HEK293T (cell line): ENCODE measurements at places on chromosomes 2 and 18.

DNA sequence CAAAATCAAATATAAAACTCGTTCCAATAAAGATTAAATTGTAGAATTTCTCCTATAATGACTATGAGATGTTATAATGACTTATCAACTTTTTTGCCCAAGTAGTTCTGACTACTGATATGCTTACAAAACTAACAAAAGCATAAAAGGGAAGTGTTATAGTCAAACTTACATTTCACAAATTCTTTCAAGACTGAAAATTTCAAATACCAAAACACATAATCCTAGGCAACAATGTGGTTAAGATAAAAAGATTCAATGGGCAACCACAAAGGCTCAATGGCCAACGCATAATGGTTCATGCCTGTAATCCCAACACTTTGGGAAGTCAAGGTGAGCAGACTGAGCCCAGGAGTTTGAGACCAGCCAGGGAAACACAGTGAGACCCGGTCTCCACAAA lies 135.7 kb downstream of the USP34 start:
- no peak for DNase-seq

DNA sequence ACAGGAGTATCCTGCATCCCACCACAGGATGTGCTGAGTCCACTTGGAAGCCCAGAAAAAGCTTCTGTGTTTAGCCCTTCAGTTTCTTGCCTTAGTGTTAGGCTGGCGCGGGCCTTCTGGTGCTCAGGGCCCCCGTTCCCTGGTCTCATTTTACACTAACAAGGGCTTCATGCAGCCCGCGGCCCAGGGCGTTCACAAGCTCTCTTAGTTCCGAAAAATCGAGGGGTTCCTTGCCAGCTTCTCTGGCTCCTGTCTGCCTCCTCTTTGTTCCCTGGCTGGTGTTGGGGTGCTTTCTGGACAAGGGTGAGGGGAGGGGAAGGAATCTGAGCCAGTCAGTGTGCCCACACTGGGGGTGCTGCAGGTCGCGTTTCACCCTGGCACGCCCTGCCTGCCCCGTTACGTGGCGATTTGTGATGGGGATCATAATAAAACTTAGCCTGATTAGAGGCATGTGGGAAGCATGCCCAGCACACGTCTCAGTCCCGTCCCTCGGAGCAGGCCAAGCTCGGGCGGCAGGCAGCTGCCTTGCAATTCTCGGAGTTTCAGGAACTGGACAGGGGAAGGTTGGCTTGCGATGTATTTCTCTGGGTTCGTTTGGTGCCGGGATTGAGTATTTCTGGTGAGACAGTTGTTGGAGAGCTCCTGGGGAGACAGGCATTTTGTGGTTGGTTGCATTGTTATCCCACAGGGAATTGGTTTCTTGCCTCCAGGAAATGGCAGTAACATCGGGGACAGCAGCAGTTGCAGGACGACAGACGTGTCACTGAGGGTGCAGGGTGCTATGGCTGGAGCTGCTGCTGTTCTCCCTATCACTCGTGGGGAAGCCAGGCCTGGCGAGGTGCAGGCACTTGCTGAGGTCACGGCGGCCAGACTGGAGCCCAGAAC lies 22.9 kb downstream of the SH3BP4 start:
- no peak for DNase-seq

- no peak for DNase-seq
These were observed 3.5 kb downstream of the TMEM200C start for GRCh38 chr18:5891854-5892215.

- DNase-seq: no peak
These were observed 164.1 kb downstream of the FHOD3 start for GRCh38 chr18:36461551-36461987.

- no peak for DNase-seq
These were observed 186.5 kb upstream of the KLHL29 start for GRCh38 chr2:23198316-23199114.
